HCT116 (cell line): ENCODE measurements at places on chromosomes 2 and 18.

- DNase-seq: no peak
Measured at GRCh38 chr2:165248238-165248637, 9.0 kb downstream of the SCN2A start.

DNA sequence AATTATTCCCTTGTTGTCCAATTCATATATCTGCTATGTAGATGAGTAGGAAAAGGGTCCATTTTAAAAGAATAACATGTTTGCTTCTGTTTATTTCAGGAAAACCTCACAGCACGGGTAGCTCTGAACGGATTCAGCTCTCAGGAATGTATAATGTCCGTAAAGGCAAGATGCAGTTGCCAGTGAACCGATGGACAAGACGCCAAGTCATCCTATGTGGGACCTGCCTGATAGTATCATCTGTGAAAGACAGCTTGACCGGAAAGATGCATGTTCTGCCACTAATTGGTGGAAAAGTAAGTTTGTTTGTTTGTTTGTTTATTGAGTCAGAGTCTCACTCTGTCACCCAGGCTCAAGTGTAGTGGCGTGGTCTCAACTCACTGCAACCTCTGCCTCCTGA, 114.6 kb downstream of the PHLPP1 start:
- no peak for DNase-seq

DNA sequence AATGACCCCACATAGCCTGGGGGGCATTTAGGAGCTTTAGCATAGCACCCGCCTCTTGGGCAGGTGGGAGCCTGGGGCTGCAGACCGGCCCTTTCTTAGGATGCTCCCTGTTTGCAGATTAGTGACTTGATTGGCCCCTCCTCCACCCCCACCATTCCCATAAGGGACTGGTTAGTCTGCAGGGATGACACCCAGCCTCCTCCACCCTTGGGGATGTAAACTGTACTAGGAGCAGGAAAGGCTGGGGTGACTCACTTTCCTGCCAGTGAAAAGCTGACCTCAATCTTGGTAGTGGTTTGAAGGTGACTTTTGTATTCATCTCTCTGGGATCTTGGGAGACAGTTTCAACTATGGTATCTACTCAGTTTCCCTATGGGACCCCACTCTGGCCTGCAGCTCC, 24.2 kb downstream of the CTIF start:
- DNase-seq: no peak

DNA sequence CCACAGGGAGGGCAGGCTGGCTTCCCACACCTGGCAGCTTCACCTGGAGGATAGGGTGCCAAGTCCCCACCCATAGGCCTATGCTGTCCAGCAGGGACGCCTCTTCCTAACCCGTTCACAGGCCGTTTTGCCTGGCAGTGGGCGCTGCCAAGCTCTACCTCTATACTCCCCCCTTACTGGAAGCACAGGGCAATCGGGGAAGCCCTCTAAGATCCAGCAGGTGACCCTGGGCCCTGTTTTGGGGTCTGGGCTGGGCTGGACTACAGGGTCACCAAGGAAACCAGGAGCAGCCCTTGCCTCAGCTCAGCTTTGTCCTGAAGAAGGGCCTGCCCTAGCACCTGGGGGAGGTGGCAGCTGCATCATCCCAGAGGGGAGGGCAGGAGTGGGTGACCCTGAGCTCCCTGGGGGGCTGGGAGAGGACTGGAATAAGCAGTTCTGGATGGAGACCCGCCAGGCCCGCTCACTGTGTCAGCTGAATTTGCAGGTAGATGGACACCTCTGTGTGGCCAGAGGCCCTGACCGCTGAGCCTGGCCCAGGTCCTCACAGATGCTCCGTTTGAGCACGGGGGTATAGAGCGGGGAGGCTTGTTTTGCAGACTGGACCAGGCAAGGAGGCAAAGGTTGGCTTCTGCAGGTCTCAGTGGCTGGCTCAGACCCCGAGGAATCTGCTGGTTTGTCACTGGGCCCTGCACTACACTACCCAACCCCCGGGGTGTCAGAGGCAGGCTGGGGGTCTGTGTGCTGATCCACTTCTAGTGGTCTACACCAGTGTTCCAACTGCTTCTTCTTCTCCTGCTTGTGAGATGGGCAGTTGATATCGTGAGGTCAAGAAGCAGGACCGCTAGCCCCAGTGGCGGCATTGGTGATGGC, 163.1 kb downstream of the ASB1 start:
- no peak for DNase-seq

DNA sequence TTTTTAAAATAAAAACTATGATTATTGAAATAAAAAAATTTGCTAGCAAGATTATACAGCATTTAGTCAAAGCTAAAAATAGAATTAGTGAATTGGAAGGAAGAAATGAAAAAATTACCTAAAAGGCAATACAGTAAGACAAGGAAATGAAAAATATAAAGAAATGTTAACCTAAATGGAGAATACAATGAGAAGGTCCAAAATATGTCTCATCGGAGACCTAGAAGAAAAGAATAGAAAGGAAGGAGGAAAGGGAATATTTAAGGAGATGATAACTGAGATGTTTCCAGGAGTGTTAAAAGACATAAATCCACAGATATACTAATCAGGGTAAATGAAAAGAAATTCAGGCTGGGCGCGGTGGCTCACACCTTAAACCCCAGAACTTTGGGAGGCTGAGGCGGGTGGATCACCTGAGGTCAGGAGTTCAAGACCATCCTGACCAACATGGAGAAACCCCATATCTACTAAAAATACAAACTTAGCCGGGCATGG, 78.9 kb downstream of the AFF3 start:
- no peak for DNase-seq

- no peak for DNase-seq
Measured at GRCh38 chr2:214057986-214058385, 352.9 kb upstream of the VWC2L start.

- DNase-seq: no peak
Measured at GRCh38 chr2:6423944-6424343, 441.8 kb downstream of the CMPK2 start.

DNA sequence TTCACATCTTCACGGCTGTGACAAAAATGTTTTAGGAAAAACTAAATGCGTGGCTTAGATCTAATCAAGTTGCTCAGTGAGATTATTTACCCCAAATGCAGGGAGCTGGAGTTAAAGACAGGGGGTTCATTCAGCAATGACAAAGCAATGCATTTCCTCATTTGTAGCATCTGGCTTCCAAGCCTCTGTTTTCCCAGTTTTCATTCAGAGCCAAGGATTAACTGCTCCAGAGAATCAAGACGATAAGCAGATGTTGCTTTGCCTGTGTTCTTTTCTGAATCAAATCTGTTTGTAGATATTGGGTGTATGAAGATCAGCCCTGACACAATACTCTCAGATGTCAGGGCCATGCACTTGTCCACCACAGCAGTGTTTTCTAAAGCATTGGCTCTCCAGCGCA, 147.4 kb upstream of the SIX2 start:
- no peak for DNase-seq

- DNase-seq: no peak
Measured at GRCh38 chr2:69789772-69790600, 39.5 kb upstream of the GMCL1 start.

- no peak for DNase-seq
Measured at GRCh38 chr2:10513201-10513600, 65.1 kb upstream of the ODC1 start.

DNA sequence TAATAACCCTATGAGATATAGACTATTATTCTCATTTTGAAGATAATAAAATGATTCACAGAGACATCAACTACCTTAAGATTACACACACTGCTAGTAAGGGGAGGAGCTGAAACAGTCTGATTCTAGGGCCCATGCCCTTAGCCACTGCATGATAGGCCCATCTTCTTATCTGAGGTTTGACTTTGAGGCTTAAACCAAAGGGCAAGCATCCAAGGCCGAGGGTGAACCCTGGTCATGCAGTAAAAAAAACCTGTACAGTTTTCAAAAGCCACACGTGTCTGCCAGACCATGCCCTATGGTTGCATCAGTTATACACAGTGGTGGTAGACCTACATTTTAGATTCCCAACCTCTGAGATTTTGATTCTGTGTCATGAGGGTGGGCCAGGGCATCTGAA, 44.8 kb downstream of the POLE4 start:
- no peak for DNase-seq

GRCh38 chr18:292271-292670, 24.4 kb upstream of the THOC1 start:
- DNase-seq: no peak

GRCh38 chr2:139769633-139770032, 989.4 kb upstream of the NXPH2 start:
- DNase-seq: no peak

DNA sequence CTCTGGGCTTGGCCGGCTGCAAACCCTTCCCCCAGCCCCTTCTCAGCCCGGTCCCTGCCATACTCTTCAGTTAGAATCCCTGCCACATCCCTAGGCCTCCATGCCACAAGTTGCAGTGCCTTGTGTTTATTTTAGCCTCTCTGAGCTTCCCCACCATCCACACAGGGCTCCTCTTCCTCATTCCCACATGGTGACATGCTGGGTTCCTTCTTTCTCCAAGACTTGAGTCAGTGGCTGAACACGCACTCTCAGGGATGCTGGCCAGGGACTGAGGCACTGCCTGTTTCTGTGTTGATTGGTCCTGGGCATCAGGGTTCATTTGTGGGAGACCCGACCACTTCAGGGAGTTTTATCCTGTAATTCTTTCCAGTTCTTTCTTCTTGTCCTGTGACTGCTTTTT, 56.3 kb downstream of the KCNS3 start:
- no peak for DNase-seq

DNA sequence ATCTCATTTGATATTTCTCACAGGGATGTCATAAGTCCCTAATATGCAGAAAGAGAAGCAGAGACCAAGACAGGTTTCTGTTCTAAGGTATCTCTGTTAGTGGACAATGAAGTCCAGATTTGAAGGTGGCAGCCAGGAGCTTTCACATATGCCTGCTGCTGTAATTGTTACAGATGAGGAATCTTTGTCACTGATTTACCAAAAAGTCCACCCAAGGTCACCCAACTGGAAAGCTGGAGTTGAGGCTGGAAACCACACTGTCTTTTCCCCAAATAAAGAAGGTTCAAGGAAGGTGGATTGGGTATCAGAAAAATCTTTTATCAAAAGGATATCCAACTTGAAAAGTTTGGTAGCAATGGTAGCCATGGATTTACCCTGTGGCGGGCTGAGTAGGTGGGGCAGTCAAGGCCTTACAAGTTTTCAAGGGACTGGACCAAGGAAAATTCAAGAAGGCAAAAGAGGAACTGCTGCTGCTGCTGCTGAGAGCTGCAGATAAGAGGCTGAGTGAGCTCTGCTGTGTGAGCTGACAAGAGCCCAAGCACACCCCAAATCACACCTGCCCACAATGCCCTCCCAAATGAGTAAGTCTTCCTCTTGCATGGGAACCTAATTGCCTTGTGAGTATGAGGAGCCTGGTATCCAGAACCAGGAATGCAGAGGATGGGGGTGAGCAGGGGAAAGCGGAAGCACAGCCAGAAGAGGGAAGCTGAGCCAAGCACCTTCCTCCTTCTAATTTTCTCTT, 241.2 kb downstream of the ANAPC1 start:
- DNase-seq: no peak
